Stimulated activated CD4-positive, alpha-beta T cell treated with anti-CD3 and anti-CD28 coated beads, Interleukin-1b, Interleukin-23, amount 100 ng/mL, for 1 hour (primary cell): ENCODE measurements at places on chromosomes 12 and 14.

DNA sequence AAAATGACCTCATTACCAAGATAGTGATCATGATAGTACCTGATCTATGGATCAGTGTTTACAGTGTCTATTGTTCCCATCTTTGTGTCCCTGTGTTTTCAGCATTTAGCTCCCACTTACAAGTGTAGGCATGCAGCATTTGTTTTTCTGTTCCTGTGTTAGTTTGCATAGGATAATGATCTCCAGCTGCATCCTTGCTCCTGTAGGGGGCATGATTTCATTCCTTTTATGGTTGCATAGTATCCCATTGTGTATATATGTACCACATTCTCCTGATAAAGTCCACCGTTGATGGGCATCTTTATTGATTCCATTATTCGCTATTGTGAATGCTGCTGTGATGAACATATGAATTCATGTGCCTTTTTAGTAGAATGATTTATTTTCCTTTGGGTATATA, 215.4 kb upstream of the NAV3 start:
- DNase-seq: no peak

- no peak for DNase-seq
These were observed 33.1 kb downstream of the CMKLR1 start for GRCh38 chr12:108305991-108306501.

- no peak for DNase-seq
These were observed 214.9 kb upstream of the DDHD1 start for GRCh38 chr14:53368066-53368465.

DNA sequence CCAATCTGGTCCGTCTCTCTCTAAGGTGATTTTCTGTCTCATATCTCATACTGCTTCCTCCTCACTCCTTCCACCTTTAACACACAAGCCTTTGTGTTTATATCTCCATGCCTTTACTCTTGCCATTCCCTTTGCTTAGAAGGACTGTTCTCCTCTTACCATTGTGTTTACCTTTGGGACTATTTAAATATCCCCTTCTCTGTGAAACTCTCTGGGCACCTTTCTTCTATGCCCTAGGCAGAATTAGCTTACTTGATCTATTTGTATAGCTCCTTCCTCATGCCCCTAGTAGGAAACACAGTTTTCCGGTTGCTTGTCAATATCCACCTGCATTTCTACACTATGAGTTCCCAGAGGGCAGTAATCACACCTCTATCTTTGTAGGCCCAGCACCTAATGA, 3.9 kb upstream of the AMHR2 start:
- no peak for DNase-seq

- DNase-seq: no peak
These were observed 17.2 kb downstream of the BDKRB2 start for GRCh38 chr14:96221841-96222240.

- no peak for DNase-seq
These were observed 113.0 kb downstream of the BEGAIN start for GRCh38 chr14:100474196-100474595.

GRCh38 chr12:87920139-87920538, 109.1 kb downstream of the C12orf50 start:
- no peak for DNase-seq

DNA sequence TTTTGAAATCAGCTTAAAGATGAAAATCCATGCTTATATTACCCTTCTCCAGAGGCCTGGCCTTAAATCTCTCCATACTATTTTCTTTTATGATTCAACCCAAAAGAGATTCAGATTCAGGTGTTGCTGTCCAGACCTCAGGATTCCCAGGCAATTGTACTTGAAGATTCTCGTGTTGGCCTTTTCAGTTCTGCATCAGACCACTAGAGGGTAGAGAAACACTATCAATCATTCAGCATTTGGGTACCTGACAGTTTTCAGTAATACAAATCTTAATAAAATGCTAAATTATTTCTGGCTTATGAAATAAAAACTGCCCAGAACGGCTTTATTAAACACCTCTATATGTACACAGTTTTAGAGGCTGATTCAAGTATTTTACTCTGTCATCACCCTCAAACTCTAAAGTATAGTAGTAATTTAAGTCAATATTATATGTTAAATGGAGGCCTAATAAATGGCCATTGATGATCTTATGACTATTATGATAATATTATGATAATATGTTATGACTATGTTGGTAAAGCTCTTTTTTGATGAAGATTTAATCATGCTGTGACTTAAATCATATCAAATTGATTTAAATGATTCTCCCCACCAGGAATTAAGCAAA, 301.1 kb downstream of the DUSP6 start:
- DNase-seq: no peak
